ENCODE measurements at places on chromosomes 4 and X.

- no peak for DNase-seq
These were observed 13.0 kb downstream of the RGS12 start for GRCh38 chr4:3305610-3306371.

- DNase-seq = no peak
These were observed 207.3 kb downstream of the HS6ST2 start for GRCh38 chrX:132751063-132751690.

DNA sequence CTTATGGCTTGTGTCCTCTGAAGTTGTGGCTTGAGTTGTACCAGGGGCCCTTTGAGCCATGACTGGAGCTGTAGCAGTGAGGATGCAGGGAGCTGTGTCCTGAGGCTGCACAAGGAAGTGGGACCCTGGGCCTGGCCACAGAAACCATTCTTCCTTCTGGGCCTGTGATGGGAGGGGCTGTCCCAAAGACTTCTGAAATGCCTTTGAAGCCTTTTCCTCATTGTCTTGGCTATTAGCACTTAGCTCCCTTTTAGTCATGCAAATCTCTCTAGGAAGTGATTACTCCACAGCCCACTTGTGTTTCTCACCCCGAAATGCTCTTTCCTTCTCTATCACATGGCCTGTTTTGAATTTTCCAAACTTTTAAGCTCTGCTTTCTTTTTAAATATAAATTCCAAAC lies 92.4 kb downstream of the FHDC1 start:
- DNase-seq = no peak

GRCh38 chr4:95167805-95168204 lies 381.0 kb downstream of the UNC5C start:
- DNase-seq = no peak

DNA sequence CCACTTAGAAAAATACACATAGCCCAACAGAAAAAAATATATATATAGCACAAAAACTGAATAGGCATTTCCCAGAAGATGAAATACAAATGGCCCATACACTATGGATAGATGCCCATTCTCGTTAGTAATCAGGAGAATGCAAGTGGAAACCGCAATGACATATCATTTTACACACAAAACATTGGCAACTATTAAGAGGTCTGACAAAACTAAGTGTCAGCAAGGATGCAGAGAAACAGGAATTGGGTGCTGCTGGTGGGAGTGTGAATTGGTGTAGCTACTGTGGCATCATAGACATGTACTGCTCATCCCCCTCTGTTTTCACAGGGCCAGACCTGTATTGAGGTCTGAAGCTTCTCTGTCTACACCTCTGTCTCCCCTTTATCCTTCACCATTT lies 320.0 kb downstream of the IDS start:
- DNase-seq = no peak

DNA sequence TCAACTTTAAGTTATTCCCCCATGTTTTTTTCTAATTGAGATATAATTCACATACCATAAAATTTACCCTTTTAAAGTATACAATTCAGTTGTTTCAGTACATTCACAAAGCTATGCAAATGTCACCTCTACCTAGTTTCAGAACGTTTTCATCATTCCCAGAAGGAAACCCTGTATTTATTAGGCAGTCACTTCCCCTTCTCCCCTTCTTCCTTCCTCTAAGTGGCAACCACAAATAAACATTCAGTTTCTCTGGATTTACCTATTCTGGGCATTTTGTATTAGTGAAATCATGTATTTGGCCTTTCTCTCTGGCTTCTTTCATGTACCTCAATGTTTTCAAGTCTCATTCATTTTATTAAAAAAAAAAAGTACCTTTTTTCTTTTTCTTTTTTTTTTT lies 101.9 kb downstream of the TET2 start:
- no peak for DNase-seq
